ENCODE measurements at places on chromosomes 13 and 19. TPM values are rescaled to one million over a fixed set of nuclear protein-coding genes. Genes with fewer than 3 reads are reported as not detected.

DNA sequence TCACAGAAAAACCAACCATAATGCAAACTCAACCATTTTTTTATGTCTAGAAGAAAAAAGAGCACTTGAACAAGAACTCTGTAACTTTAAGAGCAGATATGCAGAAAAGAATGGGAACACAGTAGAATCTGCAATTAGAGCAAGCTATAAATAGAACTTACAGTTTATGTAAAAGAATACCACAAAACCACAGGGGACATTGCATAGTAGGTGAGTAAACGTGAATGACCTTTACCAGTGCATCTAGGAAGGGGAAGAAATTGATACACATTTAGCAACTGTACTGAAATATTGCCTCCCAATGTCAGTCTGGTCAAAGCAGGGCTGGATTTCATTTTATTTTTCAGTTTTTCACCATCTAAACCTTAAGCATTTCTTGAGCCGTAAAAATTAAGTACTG lies 242.2 kb upstream of the EDNRB start:
- no peaks in the 10 kb centered on the region for H3K36me3 ChIP-seq
- H3K4me1 ChIP-seq: no peaks in the 10 kb centered on the region
- H3K4me3 ChIP-seq: no peak overlapping the region
- DNase-seq: no peak

- DNase-seq: no peak
- H3K36me3 ChIP-seq: no peaks in the 10 kb centered on the region
- H3K27me3 ChIP-seq: no peaks in the 10 kb centered on the region
- H3K4me1 ChIP-seq: no peaks in the 10 kb centered on the region
- no peak overlapping the region for H3K27ac ChIP-seq
Measured at GRCh38 chr13:35489050-35489449, 12.6 kb upstream of the MAB21L1 start.

- H3K27me3 ChIP-seq: peaks cover 91% of the 10 kb centered on the region
- H3K4me3 ChIP-seq: no peak overlapping the region
- no peaks in the 10 kb centered on the region for H3K36me3 ChIP-seq
- DNase-seq: no peak
Measured at GRCh38 chr13:102569488-102569887, 27.3 kb upstream of the TPP2 start.

Gene SHC2
- total RNA-seq: 0.70 TPM

GRCh38 chr19:14091081-14091812 lies 696 bp upstream of the SAMD1 start:
- peak; percentile 75 for DNase-seq
- peaks cover 8% of the 10 kb centered on the region for H3K4me1 ChIP-seq
- H3K27me3 ChIP-seq: no peaks in the 10 kb centered on the region
- no peaks in the 10 kb centered on the region for H3K36me3 ChIP-seq

DNA sequence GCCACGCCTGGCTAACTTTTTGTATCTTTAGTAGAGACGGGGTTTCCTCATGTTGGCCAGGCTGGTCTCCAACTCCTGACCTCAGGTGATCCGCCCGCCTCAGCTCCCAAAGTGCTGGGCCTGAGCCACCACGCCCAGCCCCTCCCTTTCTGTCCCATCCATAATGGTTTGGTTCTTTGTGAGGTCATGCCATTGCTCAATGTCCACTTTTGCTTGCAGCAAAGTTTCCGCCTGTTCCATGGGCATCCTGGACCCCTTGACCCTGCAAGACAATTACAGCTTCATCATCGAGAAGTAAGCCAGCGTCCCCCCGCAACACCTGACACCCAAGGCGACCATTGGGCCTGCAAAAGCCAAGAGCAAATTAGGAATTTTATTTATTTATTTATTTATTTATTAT lies 16.6 kb downstream of the PRR22 start:
- H3K4me3 ChIP-seq: no peak overlapping the region
- H3K36me3 ChIP-seq: no peaks in the 10 kb centered on the region
- H3K27ac ChIP-seq: no peak overlapping the region
- no peak for DNase-seq
- H3K27me3 ChIP-seq: no peaks in the 10 kb centered on the region
- no peaks in the 10 kb centered on the region for H3K4me1 ChIP-seq

Gene FPR3
- not detected for total RNA-seq

DNA sequence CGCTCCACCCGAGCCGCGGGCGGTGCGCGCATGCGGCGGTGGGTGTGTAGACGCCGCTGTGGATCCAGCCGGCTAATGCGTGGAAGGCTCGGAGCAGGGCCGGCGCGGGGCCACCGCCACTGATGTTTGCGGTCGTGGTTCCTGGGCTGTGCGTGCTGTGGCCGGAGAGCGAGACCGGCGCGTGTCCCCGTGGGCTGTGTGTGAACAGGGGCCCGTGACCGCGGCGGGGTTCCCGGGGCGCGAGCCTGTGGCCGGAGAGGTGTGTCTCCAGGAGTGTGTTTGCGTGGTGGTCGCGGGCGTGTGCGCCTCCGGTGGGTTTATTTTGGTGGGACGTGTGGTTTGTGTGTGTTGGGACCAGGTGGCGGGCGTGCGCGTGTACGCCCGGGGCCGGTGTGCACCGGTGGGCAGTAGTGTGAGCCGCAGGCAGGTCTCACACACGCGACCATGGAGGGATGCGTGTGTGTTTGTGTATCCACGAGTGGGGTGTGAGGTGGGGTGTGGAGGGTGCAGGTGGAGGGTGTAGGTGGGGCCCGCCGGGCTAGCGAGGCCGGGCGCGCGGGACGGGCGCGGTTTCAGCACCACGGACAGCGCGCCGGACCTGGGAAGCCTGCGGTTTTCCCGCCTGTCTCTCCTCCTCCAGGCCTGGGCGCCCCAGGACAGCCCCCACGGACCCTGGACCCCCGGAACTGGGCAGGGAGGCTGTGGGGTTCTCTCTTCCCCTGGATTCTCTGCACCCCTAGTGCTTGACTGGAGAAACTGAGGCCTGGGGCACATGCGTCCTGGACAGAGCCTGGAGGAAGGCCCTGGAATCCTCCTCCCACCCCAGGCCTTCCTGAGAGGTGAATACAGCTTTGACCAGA lies 1.6 kb downstream of the HCN2 start:
- no peak overlapping the region for H3K4me3 ChIP-seq
- H3K27ac ChIP-seq: no peak overlapping the region
- H3K36me3 ChIP-seq: no peaks in the 10 kb centered on the region
- DNase-seq: peak; percentile 44
- H3K27me3 ChIP-seq: peaks cover 29% of the 10 kb centered on the region
- peaks cover 15% of the 10 kb centered on the region for H3K4me1 ChIP-seq

Gene HCN2
- total RNA-seq: 1.5 TPM

DNA sequence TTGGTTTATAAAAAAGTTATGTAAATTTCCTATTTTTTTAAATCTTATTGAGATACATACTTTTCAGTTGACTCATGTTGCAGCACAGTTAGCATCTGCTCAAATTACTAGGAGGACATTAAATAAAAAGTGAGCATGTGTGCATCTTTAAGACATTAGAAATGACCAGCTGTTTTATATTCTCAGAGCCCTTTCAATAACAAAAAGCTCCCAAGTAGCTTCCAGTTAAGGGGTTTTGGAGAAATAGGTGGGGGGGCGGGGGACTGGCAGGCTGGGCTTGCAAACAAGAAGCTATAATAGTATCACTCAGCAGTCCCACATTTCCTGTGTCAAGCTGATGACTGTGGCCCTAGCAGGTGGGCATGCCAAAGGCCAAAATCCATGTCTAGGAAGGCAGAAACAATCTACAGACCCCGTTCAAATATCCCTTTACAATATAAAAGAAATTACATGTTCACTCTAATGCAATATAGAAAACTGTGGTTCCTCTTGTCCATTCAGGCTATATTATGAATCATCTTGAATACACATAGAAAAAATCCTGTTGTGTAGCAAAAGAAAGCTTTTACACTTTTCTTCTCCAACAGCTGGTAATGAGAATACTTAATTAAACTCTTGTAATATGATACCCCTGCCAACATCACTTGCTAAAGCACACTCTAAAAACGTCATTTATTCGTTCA lies 1713.2 kb upstream of the SLC10A2 start:
- DNase-seq: no peak
- no peak overlapping the region for H3K27ac ChIP-seq
- H3K4me3 ChIP-seq: no peak overlapping the region
- H3K27me3 ChIP-seq: no peaks in the 10 kb centered on the region
- peaks cover 10% of the 10 kb centered on the region for H3K4me1 ChIP-seq

Gene VSTM2B
- not detected for total RNA-seq

Gene CFD
- 8.0 TPM for total RNA-seq

GRCh38 chr13:29621051-29621800 lies 25.7 kb upstream of the SLC7A1 start:
- no peak for DNase-seq
- no peaks in the 10 kb centered on the region for H3K36me3 ChIP-seq
- no peaks in the 10 kb centered on the region for H3K27me3 ChIP-seq
- H3K4me3 ChIP-seq: no peak overlapping the region
- no peak overlapping the region for H3K27ac ChIP-seq

DNA sequence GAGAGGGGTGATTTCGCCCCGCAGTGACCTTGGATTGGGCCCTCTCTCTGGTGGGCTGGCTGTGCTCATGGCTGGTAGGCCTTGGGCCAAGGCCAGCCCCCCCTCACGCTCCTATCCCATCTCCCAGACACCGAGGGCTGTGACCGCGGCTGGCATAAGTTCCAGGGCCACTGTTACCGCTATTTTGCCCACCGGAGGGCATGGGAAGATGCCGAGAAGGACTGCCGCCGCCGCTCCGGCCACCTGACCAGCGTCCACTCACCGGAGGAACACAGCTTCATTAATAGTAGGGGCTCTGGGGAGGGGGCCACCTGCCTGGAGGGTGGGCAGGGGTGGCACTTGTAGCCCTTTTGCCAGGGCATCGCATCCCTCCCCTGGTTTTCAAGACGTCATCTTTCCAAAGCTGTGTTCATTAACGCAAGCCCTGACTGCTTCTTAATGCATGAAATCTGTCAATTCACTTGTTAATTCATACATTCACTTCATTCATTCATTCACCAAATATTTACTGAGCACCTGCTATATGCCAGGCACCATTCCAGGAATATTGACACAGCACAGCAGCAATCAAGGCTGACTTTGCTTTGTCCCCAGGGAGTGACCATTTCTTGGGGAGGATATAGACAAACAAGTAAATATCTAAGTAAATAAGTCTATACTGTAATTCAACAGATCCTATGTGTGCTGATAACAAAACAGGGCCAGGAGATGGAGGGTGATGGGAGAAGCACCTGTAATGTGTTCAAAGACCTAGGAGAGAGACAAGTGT lies 26.6 kb downstream of the NCAN start:
- no peak for DNase-seq
- peaks cover 23% of the 10 kb centered on the region for H3K27me3 ChIP-seq
- H3K4me1 ChIP-seq: no peaks in the 10 kb centered on the region
- no peak overlapping the region for H3K27ac ChIP-seq
- H3K36me3 ChIP-seq: no peaks in the 10 kb centered on the region

Gene COMMD6
- total RNA-seq: 117 TPM

Gene CEACAM19
- 8.0 TPM for total RNA-seq

DNA sequence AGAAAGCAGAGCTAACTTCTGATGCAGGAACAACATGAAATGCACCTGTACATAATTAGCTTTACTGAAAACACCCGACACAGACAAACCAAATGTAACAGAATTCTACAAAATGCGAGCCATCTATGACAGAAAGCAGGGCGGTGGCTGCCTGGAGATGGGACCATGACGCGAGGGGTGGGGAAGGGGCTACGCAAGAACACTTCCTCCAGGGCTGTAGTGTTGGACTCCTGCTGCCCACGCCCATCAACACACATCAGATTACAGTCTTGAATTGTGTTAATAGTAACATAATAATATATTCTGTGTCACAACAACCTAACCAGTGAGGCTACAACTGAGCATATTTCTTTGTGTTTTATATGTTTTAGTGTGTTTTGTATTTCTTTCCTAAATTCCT lies 103.2 kb downstream of the SPACA7 start:
- no peak overlapping the region for H3K27ac ChIP-seq
- no peak for DNase-seq
- H3K4me1 ChIP-seq: no peaks in the 10 kb centered on the region
- H3K27me3 ChIP-seq: no peaks in the 10 kb centered on the region
- no peaks in the 10 kb centered on the region for H3K36me3 ChIP-seq
- no peak overlapping the region for H3K4me3 ChIP-seq

GRCh38 chr13:48978942-48979601 lies 3.4 kb downstream of the FNDC3A start:
- H3K27me3 ChIP-seq: no peaks in the 10 kb centered on the region
- no peaks in the 10 kb centered on the region for H3K36me3 ChIP-seq
- peaks cover 20% of the 10 kb centered on the region for H3K4me1 ChIP-seq
- H3K4me3 ChIP-seq: no peak overlapping the region

- no peaks in the 10 kb centered on the region for H3K27me3 ChIP-seq
- H3K4me3 ChIP-seq: peak overlapping the region; percentile 60
- peaks cover 14% of the 10 kb centered on the region for H3K4me1 ChIP-seq
- no peaks in the 10 kb centered on the region for H3K36me3 ChIP-seq
- DNase-seq: no peak
- H3K27ac ChIP-seq: no peak overlapping the region
Measured at GRCh38 chr19:49809160-49809940, 3.7 kb downstream of the FUZ start.

Gene ZNF296
- 3.1 TPM for total RNA-seq

- H3K4me3 ChIP-seq: no peak overlapping the region
- no peak overlapping the region for H3K27ac ChIP-seq
- H3K36me3 ChIP-seq: no peaks in the 10 kb centered on the region
- no peaks in the 10 kb centered on the region for H3K27me3 ChIP-seq
- H3K4me1 ChIP-seq: no peaks in the 10 kb centered on the region
Measured at GRCh38 chr19:57338877-57339276, 12.2 kb upstream of the ZNF304 start.

DNA sequence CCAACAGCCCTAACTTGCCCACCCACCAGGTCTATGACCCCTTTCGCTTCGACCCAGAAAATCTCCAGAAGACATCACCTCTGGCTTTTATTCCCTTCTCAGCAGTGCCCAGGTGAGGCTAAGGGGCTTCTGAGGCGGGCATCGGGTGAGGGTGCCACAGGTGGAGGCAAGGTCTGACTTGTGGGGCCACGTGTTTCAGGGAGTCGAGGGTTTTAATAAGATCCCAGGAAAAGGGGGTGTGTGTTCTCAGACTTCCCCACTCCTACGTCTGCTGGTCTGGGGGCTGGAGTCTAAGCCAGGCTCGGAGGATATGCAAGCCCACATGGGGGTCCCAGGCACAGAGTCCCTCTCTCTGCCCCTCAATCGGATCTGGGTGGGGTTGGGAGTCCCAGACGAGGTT lies 30.9 kb upstream of the CYP4F8 start:
- H3K4me3 ChIP-seq: no peak overlapping the region
- H3K27ac ChIP-seq: no peak overlapping the region
- H3K27me3 ChIP-seq: peaks cover 19% of the 10 kb centered on the region
- no peaks in the 10 kb centered on the region for H3K4me1 ChIP-seq

All from PC-9 (cell line).